ENCODE measurements at places on chromosomes 11 and 22. TPM values are rescaled to one million over a fixed set of nuclear protein-coding genes. Genes with fewer than 3 reads are reported as not detected.
A peak's percentile ranks its signal among the peaks of the same experiment; 100 is the strongest.

GRCh38 chr22:17973217-17973616 is 51.1 kb downstream of the MICAL3 start:
- no peak for DNase-seq

Gene NXPE1
- not detected for total RNA-seq

DNA sequence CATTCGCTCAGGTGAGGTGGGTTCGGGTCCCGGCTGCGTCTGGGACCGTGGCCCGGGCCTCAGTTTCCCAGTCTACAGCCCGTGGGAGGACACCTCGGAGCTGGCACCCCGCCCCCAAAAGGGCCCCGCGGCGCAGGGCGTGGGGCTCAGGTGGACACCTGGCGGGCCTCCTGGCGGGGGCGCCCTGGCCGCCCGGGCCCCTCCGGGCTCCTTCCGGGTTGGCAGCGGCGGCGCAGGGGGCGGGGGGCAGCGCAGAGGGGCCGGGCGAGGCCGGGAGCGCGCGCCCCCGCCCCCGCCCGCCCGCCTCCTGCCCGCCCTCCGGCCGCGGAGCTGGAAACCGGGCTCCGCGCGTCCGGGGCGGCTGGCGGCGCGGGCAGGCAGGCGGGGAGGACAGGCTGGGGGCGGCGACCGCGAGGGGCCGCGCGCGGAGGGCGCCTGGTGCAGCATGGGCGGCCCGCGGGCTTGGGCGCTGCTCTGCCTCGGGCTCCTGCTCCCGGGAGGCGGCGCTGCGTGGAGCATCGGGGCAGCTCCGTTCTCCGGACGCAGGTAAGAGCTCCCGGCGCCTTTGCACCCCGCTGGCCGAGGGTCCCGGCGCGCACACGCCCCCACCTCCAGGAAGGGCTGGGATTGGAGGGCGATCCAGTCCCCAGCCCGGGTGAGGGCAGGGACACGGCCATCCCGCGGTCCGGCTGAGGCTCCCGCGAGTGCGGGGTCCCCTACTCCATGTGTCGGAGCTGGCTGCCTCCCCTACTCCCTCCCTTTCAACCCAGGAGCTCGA is at the start of gene EMID1:
TSS of gene EMID1 (plus strand) at position 303 of the 778 bp plus-strand sequence. CDS start at position 446, 143 bp downstream.
- DNase-seq = no peak

DNA sequence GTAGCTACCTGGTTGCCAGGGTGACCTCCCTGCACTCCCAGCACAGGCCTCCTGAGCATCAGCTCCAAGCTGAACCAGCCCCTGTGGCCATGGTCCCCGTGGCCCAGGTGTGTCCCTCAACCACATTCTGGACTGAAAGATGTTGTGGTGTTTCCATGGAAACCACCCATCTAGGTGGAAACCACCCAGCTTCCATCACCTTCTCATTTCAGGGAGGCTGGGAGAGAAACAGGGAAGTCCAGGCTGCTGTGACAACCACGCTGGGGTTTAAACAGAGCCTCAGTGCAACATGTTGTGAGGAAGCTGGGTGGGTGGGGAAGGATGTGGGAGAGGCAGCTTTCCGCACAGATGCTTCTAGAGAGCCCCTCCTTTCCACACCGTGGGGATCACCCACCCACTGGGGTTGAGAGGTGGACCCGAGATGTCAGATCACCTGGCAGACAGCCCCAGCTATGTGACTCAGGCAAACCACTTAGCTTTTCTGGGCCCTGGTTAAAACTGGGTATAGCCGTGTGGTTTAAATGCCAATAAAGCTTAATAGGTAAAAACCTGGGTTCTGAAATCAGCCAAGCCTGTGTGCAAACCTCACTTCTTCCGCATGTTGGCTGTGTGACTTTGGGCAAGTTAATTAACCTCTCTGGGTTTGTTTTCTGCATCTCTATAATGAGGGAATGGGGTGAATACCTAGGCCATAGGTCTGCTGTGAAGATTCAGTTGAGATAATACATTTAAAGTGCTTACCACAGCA is 46.4 kb downstream of the CD82 start:
- no peak for DNase-seq

Gene B3GAT1
- total RNA-seq = not detected

Gene SLC15A3
- total RNA-seq = 18.2 TPM

Gene CAVIN3
- 323 TPM for total RNA-seq

Gene NECTIN1
- total RNA-seq = 7.8 TPM

GRCh38 chr22:39021552-39022250 is 774 bp downstream of the APOBEC3D start:
- no peak for DNase-seq

DNA sequence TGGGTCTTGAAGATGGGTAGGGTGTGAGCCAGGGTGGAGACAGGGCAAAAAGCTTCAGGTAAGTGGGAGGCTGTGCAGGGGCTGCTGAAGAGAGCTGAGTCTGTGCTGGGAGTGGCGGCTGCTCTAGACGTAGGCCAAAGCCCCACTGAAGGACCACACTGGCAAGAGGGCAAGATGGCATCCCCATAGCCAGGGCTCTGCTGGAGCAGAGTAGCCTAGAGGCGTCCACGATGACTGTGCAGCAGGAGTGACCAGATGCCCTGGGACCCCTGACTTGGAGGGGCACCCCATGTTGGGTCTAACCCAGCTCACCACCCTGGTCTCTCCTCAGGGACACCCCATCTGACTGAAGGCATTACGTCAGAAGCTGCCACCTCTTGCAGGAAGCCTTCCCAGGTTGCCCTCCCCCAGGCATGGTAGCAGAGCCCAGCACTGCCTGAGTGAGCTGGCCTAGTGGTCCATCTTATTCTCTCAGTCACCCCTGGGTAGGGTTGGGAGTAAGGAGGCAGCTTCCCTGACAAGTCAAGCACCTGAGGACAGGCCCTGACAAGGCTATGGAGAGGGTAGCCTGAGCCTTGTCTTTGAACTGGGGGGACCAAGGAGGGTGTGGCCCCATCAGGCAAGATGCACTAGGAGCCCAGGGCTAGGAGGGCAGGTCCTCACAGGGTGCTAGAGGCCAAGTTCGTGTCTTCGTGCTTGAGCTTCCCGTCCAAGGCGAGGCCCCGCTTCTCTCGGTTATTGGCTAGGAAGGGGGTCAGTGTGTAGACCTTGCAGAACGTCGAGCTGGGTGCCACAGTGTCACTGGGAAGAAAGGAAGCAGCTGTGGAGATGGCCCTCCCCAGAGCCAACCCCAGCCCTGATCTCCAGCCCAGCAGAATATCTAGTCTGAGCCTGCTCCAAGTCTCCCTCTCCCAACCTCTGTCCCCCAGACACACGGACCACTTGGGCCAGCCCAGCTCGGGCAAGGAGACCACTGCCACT is 33.1 kb downstream of the TPBGL start:
- no peak for DNase-seq

- DNase-seq = no peak
Observed at GRCh38 chr22:23458663-23459541, 121.2 kb downstream of the IGLL1 start.

Gene OR4D5
- total RNA-seq = not detected

GRCh38 chr11:102476812-102477211 is 24.2 kb upstream of the TMEM123 start:
- DNase-seq = no peak

Gene KCNA4
- 1.4 TPM for total RNA-seq

DNA sequence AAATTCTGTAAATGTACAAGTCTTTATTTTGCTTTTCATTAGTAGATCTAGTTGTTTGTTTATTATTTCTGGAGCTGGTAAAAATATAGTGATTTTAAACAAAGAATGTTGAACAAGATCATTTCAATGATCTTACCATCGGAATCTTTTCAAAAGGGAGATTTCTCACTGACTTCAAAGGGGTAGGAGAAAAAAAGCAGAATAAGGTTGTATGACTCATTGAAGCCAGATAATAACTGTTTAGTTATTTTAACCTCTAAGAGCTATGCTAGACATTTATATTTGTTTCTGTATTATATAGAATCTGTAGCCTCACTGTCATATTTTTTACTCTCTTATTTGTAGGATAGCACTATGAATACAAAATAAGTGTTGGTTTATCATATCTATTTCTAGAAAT is 8.1 kb upstream of the PDE3B start:
- DNase-seq = no peak

Gene TSPAN32
- total RNA-seq = 0.33 TPM

DNA sequence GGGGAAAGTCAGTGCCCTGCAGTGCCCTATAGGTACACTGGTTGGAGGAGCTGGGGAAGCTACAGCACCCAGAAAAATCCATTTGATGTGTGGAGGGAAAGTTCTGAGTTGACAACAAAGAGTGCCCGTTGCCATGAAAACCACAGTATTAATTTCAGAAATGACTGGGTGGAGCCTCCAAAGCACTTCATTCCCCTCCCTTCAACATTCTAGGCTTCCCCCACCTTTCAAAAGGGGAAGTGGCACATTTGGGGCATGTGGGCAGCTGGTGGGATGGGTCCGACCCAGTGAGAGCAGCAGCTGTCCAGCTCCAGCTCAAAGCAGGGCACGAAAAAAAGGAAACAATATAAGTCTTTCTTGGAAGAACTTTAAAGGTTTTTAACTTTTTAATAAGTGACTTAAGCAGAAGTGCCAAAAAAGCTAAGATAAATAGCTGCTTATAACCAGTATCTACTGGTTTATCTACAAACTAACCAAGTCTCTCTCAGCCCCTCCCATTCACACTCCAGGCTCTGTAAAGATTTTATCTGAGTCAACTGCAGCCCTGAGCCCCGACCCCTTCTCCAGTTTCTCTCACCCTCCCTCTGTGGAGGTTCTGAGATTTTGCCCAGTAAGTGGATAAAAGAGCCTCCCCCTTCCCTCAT is 9.0 kb upstream of the AHNAK start:
- peak; percentile 62 for DNase-seq

Gene GLYAT
- total RNA-seq = not detected

DNA sequence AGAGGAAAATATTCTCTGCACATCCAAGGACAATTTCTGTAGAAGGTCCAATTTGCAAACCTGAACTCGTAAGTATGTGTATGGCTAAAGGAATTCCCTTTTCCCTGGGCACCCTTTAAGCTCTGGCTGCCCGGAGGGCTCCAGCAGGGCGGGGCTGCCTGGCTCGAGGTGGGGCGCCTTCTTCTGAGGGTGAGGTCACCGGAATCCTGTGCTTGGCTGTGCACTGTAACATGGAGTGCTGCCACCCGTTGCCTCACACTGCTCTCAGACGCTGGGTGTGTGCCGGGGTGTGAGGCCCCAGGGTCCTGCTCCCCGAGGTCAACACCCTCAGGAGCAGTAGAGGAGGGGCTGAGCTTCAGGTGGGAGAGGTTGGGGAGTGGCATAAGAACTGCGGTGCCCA is 61.5 kb downstream of the SYN3 start:
- peak; percentile 56 for DNase-seq

- DNase-seq = no peak
Observed at GRCh38 chr22:47053013-47053725, 290.7 kb downstream of the TBC1D22A start.

Gene SNX19
- total RNA-seq = 122 TPM

DNA sequence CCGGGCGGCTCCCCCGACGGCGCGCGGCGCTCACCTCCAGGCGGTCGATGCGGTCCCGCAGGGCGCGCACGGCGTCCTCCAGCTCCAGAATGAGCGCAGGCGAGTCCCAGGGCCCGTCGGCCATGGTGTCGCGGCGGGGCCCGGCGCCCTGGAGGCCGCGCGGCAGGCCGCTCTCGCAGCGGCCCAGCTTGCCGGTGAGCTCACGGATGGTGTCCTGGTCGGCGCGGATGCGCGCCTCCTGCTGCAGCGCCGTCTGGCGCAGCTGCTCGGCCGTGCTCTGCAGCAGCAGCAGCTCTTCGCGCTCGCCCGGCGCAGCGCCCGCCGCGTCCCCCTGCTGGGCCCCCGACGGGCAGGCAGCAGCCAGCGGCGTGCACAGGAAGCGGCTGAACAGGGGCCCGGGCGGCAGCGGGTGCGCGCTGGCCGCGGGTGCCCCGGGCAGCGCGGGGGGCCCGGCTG is 599 bp downstream of the NPTXR start:
- DNase-seq = peak; percentile 64

DNA sequence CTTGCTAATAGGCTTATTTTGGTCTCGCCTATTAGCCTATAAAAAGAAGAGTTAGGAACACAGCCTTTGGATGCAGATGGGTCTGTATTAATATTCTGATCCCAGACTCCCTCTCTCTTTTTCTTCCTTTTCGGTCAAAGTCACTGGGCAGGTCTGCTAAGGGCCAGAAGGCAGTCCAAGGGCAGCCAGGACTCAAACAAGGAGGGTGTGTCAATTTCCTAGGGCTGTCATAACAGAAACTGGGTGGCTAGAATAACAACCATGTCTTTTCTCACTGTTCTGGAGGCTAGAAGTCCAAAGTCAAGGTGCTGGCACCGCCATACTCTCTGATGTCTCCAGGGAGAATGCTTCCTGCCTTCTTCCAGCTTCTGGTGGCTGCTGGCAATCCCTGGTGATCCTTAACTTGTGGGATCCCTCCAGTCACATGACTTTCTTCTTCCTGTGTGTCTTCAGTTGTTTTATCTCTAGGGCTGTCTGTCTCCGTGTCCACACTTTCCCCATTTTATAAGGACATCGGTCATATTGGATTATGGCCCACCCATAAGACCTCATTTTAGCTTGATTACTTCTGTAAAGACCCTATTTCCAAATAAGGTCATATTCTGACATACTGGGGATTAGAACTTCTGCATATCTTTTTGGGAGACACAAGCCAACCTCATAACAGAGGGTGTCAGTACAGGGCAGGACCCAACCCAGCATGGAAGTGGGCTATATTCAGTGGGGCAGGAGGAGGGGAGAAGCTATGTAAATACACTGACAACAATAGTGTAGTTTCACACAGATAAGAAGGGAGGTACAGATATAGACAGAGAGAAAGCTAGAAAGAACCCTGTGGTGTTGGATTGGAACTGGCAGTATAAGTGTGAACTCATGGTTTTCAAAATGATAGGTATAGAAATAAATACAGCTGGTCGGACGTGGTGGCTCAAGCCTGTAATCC is 5.9 kb upstream of the CSF2RB start:
- DNase-seq = no peak

GRCh38 chr22:19429950-19430889 is 1.3 kb downstream of the HIRA start:
- DNase-seq = peak; percentile 74

DNA sequence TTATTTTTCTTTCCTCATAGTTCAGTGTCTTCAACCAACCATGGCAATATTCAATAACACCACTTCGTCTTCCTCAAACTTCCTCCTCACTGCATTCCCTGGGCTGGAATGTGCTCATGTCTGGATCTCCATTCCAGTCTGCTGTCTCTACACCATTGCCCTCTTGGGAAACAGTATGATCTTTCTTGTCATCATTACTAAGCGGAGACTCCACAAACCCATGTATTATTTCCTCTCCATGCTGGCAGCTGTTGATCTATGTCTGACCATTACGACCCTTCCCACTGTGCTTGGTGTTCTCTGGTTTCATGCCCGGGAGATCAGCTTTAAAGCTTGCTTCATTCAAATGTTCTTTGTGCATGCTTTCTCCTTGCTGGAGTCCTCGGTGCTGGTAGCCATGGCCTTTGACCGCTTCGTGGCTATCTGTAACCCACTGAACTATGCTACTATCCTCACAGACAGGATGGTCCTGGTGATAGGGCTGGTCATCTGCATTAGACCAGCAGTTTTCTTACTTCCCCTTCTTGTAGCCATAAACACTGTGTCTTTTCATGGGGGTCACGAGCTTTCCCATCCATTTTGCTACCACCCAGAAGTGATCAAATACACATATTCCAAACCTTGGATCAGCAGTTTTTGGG is at the start of gene OR51T1:
TSS of gene OR51T1 (plus strand) at position 41 of the 641 bp plus-strand sequence. CDS start at position 41, 0 bp downstream.
- no peak for DNase-seq

Gene GLYATL2
- 3.3 TPM for total RNA-seq

Gene LPXN
- 1.4 TPM for total RNA-seq

Gene OR8D1
- total RNA-seq = not detected

GRCh38 chr22:28995551-28995950 is 66.1 kb downstream of the C22orf31 start:
- no peak for DNase-seq
